ENCODE measurements at places on chromosomes 1 and 21. TPM values are rescaled to one million over a fixed set of nuclear protein-coding genes. Genes with fewer than 3 reads are reported as not detected.

RYR2 gene
- total RNA-seq: 4.8 TPM

PROK1 gene
- total RNA-seq: not detected

UBE2Q1 gene
- total RNA-seq: 79.5 TPM

AQP10 gene
- 0.47 TPM for total RNA-seq

COL9A2 gene
- total RNA-seq: 7.6 TPM

TARS2 gene
- total RNA-seq: 23.7 TPM

GRCh38 chr1:150529017-150529416 lies 13.5 kb downstream of the FALEC start:
- H3K4me1 ChIP-seq: peaks cover 6% of the 10 kb centered on the region
- no peak overlapping the region for H3K27ac ChIP-seq
- no peaks in the 10 kb centered on the region for H3K27me3 ChIP-seq
- no peak for DNase-seq
- H3K4me3 ChIP-seq: no peak overlapping the region

GRCh38 chr1:41879617-41880016 lies 39.1 kb downstream of the HIVEP3 start:
- no peak overlapping the region for H3K27ac ChIP-seq
- no peaks in the 10 kb centered on the region for H3K27me3 ChIP-seq
- no peak overlapping the region for H3K4me3 ChIP-seq
- peaks cover 29% of the 10 kb centered on the region for H3K4me1 ChIP-seq
- no peak for DNase-seq

GRCh38 chr1:46942086-46942485 lies 810 bp upstream of the CYP4A11 start:
- H3K36me3 ChIP-seq: no peaks in the 10 kb centered on the region
- H3K27me3 ChIP-seq: no peaks in the 10 kb centered on the region
- no peak overlapping the region for H3K27ac ChIP-seq
- no peak for DNase-seq
- no peak overlapping the region for H3K4me3 ChIP-seq

GRCh38 chr1:216854836-216855484 lies 131.7 kb upstream of the ESRRG start:
- no peaks in the 10 kb centered on the region for H3K27me3 ChIP-seq
- DNase-seq: no peak
- H3K4me3 ChIP-seq: no peak overlapping the region
- H3K36me3 ChIP-seq: no peaks in the 10 kb centered on the region

DNA sequence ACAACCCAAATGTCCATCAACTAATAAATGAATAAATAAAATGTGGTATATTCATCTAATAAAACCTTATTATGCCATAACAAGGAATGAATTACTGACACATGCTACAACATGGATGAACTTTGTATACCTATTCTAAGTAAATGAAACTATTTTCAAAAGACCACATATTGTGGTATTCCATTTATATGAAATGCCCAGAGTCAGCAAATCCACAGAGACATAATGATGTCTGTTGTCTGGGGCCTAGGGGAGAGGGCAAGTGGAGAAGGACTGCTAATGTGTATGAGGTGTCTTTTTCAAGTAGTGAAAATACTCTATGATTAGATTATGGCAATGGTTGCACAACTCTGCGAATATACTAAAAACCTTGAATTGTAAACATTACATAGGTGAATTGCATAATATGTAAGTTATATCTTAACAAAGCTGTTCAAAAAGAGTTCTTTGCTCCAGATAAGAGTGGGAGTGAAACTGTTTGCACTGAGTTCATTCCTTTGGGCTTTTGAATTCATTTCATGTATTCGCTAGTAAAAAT lies 464.2 kb downstream of the NUF2 start:
- DNase-seq: no peak
- H3K4me3 ChIP-seq: no peak overlapping the region
- no peaks in the 10 kb centered on the region for H3K36me3 ChIP-seq
- no peaks in the 10 kb centered on the region for H3K27me3 ChIP-seq

DNA sequence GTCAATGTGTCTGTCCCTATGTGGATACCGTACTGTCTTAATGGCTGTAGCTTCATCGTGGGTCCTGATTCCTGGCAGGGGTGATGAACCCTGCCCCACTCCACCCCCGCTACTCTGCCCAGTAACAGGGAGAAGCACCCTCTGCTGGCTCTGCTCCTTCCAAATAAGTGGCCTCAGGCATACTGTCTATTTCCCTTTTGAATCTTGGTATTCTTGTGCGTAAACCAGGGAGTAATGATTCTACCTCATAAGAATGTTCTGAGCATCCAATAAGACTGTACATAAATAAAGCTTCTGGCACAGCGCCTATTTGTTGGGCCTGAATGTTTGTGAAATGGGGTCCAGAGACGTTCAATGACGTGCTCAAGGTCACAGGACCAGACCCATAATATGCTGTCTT lies 35.2 kb upstream of the CTPS1 start:
- no peak for DNase-seq
- H3K27ac ChIP-seq: peak overlapping the region; percentile 73
- H3K4me3 ChIP-seq: no peak overlapping the region
- no peaks in the 10 kb centered on the region for H3K27me3 ChIP-seq

DNA sequence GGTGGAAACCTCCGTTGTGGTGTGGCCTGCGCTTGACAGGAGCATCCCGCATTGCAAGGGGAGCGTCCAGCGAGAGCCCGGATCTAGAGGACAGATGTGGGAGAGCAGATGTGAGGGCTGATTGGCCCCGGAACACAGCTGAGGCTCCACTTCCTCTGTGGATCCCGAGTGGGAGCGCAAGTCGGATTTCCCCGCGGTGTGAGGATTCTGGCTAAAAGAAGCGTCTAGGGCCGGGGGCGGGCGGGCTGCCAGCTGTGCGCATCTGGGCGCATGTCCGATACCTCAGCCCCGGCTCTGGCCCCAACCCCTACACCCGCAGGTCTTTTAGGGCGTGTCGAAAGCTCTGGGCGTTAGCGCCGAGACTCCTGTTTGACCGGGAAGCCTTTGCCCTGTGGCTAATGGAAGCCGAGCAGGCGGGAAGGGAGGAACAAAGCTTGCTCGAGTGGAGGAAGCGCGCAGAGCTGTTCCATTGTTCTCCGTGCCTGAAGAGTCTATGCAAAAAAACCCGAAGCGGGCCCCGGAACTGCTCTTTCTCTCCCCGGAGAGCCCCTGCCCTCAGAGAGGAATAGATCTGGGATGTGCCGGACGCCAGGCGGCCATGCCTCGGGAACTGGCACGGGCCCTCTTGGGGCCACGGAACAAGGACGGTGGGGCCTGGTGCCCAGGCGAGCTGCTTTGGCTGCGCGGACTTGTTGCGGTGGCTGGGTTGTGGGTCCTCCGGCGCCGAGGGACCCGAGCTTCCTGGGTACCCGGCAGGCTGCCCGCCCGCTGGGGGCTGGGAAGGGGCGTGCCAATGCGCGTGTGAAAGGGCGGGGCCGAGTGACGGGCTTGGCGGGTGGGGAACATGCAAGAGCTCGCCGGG lies 111.1 kb downstream of the NAV1 start:
- peak overlapping the region; percentile 51 for H3K27ac ChIP-seq
- peak overlapping the region; percentile 60 for H3K4me3 ChIP-seq

DNA sequence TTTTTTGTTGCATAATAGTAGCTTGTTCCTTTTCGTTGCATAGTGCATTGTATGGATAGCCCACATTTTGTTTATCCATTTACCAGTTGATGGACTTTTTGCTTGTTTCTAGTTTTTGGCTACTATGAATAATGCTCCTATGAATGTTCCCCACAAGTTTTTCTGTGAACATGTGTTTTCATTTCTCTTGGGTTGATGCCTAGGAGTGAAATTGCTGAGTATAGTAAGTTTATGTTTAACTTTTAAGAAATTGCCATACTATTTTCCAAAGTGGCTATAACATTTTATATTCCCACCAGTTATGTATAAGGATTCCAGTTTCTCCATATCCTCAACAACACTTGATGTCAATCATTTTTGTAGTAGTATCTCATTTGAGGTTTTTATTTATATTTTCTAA lies 84.8 kb upstream of the CACYBP start:
- no peak for DNase-seq
- no peak overlapping the region for H3K27ac ChIP-seq
- H3K4me3 ChIP-seq: no peak overlapping the region
- no peaks in the 10 kb centered on the region for H3K4me1 ChIP-seq

GRCh38 chr1:227885648-227886502 lies 61.9 kb downstream of the WNT9A start:
- no peak overlapping the region for H3K4me3 ChIP-seq
- peaks cover 3% of the 10 kb centered on the region for H3K27me3 ChIP-seq
- DNase-seq: peak; percentile 58
- H3K4me1 ChIP-seq: peaks cover 25% of the 10 kb centered on the region

- H3K27me3 ChIP-seq: no peaks in the 10 kb centered on the region
- H3K27ac ChIP-seq: no peak overlapping the region
- H3K4me1 ChIP-seq: no peaks in the 10 kb centered on the region
- no peak overlapping the region for H3K4me3 ChIP-seq
These were observed 286.0 kb downstream of the PLA2G4A start for GRCh38 chr1:187114792-187115191.

DNA sequence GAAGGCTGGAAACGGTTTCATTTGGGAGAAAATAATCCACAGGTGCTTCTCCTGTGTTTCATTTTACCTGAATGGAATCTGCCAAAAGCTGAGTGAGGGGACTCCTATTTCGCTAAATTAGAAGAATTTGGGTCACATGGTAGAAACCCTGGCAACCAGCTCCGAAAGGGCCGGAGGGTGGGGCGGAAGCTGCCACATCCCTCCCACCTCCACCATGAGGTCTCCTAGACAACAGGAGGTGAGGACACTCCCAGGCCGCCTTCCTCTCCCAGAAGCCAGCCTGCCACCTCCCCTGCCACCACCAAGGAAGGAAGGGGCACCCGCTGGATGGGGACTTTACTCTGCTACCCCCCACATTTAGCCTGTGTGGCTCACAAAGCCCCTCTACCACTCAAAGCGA lies 199.9 kb upstream of the ZC3H12A start:
- H3K27me3 ChIP-seq: peaks cover 8% of the 10 kb centered on the region
- H3K27ac ChIP-seq: no peak overlapping the region
- no peak for DNase-seq
- H3K4me1 ChIP-seq: no peaks in the 10 kb centered on the region
- H3K36me3 ChIP-seq: no peaks in the 10 kb centered on the region

- no peak overlapping the region for H3K4me3 ChIP-seq
- peaks cover 17% of the 10 kb centered on the region for H3K4me1 ChIP-seq
- H3K27me3 ChIP-seq: no peaks in the 10 kb centered on the region
- peaks cover 97% of the 10 kb centered on the region for H3K36me3 ChIP-seq
- H3K27ac ChIP-seq: no peak overlapping the region
- DNase-seq: no peak
These were observed 20.8 kb downstream of the HYI start for GRCh38 chr1:43432907-43433306.

- no peak overlapping the region for H3K27ac ChIP-seq
- no peaks in the 10 kb centered on the region for H3K4me1 ChIP-seq
- no peak overlapping the region for H3K4me3 ChIP-seq
- H3K27me3 ChIP-seq: no peaks in the 10 kb centered on the region
These were observed 13.5 kb downstream of the ZYG11A start for GRCh38 chr1:52856026-52856425.

GRCh38 chr1:39981945-39982344 lies 27.0 kb downstream of the MFSD2A start:
- DNase-seq: no peak
- no peaks in the 10 kb centered on the region for H3K4me1 ChIP-seq
- no peaks in the 10 kb centered on the region for H3K36me3 ChIP-seq
- no peak overlapping the region for H3K27ac ChIP-seq
- no peaks in the 10 kb centered on the region for H3K27me3 ChIP-seq

- no peaks in the 10 kb centered on the region for H3K36me3 ChIP-seq
- H3K27me3 ChIP-seq: no peaks in the 10 kb centered on the region
- no peak overlapping the region for H3K27ac ChIP-seq
- no peak overlapping the region for H3K4me3 ChIP-seq
- DNase-seq: no peak
These were observed 210.3 kb downstream of the ASTN1 start for GRCh38 chr1:176954242-176954641.

DNA sequence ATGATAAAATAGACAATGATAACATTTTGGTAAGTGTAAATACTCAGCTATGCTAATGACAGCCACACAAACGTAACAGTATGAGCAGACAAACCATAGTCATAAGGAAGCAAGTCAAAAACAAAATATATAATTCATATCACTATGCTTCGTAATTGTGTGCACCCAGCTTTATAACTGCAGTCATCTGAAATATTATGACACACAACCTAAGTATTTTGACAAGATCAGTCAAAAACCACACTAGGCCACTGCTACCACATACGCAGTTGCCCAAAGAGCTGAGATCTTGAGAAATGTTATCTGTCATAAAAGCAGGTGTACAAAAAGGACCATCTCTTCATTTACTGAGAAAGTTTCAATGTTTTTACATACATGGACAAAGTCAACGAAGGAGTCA lies 26.0 kb downstream of the RNASEL start:
- no peak overlapping the region for H3K27ac ChIP-seq
- no peaks in the 10 kb centered on the region for H3K27me3 ChIP-seq
- H3K36me3 ChIP-seq: no peaks in the 10 kb centered on the region
- no peaks in the 10 kb centered on the region for H3K4me1 ChIP-seq
- DNase-seq: no peak
- H3K4me3 ChIP-seq: no peak overlapping the region

GRCh38 chr1:202184750-202185460 lies 8.7 kb upstream of the LGR6 start:
- H3K27me3 ChIP-seq: peaks cover 9% of the 10 kb centered on the region
- peak; percentile 92 for DNase-seq
- no peak overlapping the region for H3K4me3 ChIP-seq
- H3K27ac ChIP-seq: no peak overlapping the region
- H3K4me1 ChIP-seq: peaks cover 4% of the 10 kb centered on the region

DNA sequence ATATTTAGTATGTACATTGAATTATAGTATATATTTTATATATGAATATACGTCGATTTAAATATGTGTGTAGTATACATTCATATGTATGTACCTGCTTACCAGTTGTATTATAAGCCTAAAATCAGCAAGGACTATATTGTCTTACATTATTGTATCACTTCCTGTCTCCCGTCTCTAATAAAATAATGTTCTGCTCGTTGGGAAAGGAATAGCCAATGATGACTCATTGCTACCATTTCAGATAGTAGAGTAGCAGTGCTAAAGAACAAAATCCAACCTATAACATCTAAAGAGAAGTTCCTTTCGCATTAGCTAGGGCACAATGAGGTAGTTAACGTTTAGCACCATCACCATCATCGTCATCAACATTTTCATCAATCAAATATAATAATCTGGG lies 39.9 kb upstream of the SMYD2 start:
- no peak for DNase-seq
- no peaks in the 10 kb centered on the region for H3K27me3 ChIP-seq
- no peaks in the 10 kb centered on the region for H3K4me1 ChIP-seq
- no peak overlapping the region for H3K4me3 ChIP-seq
- H3K27ac ChIP-seq: no peak overlapping the region
- no peaks in the 10 kb centered on the region for H3K36me3 ChIP-seq
